Tibial nerve (tissue), 4 donors: ENCODE measurements at places on chromosomes 2 and 18. TPM values are rescaled to one million over a fixed set of nuclear protein-coding genes. Genes with fewer than 3 reads are reported as not detected.

DNA sequence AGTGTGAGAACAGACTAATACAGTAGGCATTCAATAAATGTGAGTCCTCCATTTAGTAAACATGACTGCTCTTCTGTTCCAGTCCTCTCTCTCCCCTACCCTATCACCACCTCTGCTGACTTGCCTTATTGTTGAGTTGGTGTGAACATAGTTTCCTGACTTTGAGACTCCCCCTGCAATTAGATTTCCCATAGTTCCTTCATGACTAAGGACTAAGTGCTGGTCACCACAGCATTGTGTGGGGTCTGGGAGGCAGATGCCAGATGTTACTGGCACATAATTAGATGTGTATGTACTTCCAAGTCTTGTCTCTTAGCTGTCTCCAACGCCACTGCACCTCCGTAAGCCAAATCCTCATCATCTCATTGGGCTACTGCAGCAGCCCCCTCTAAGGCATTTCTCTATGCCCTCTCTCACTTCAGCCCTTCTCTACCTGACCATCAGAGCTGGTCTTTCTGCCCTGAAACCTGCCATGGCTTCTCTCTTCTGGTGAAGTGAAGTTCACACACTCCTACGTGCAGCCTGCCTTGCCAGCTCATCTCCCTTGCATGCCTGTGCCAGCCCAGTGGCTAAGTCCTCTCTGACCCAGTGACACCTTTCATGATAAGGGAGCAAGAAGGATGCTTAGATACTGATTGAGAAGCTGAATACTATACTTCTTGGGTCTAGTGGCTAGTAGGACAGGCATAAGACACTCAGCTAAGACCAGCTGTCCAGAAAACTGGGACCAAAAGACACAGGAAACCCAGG lies 81.6 kb upstream of the ALPP start:
- DNase-seq, result no peak

DNA sequence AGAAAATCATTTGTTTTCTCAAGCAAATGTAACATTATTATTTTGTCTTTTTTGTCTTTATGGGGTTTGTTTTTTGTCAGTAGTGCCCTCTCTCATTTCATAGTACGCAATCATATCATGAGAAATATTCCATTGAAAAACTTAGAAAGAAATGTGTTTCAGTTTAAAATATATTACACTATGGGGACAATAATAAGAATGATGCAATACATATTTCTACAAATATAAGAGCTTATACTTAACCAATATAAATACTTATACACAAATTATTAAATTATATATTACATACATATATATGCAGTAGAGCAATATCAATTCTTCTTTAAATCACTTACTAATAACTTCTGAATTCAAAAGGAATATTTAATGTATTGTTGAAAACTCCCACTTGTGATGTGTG lies 13.7 kb downstream of the LRRTM4 start:
- no peak for DNase-seq

The TPGS2 gene
- 150 TPM for total RNA-seq

DNA sequence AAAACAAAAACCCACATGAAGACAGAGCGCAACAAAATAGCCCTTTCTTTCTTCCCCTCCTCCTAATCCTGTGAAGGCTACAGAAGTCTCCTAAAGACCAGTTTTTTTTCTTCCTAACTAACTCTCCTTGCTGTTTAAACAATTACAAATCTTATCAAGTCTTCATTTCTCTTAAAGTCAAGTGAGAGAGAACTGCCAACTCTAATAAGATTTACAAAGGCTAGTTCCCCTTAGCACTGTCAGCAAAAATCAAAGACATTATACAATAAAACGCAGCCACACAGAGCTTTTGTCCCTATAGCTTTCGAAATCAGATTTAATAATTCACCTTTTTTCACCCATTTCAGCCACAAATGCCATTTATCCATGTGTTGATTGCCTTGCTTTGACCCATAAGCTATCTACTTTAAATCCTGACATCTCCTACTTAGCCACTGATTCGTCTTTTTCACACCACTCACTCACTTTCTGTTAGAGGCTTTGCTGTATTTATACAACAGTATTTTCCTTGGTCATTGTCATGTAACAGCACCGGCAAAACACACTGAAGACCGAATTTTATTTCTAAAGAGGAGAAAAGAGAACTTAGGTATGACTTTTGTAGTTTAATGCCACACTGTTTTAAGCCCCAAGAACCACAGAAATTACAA lies 5.9 kb downstream of the NRXN1 start:
- DNase-seq, result no peak

The KCNG2 gene
- total RNA-seq, result not detected

DNA sequence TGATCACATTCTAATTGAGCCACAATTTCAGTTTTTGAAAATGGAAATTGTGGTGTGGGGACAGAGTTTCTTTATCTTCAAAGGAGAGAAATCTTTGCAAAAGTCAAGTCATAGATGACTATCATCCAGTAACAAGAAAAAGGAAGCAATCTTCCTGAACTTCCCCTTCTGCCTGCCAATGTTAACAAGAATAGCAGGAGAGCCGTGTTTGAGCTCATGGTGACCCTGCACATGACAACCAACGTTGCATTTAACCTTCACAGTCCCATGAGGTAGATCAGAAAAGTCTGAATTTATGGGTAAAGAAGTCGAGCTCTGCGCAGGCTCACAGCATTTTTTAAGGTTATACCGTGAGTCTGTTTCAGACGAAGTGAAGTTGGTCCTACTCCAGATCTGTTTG lies 454.9 kb downstream of the LPIN1 start:
- DNase-seq, result peak; percentile 19

- DNase-seq, result no peak
Observed at GRCh38 chr18:54531402-54532065, 59.5 kb upstream of the DYNAP start.

The CTAGE1 gene
- total RNA-seq, result not detected

GRCh38 chr2:147463881-147464520 lies 380.8 kb upstream of the ACVR2A start:
- no peak for DNase-seq

GRCh38 chr2:96117701-96118588 lies 1.6 kb upstream of the ADRA2B start:
- DNase-seq, result no peak

- no peak for DNase-seq
Observed at GRCh38 chr2:186909095-186909494, 60.1 kb upstream of the ZSWIM2 start.

The IGFBP5 gene
- total RNA-seq, result 178 TPM

The IL18R1 gene
- total RNA-seq, result 3.9 TPM

GRCh38 chr2:113025737-113026136 lies 20.5 kb downstream of the IL36A start:
- DNase-seq, result no peak

DNA sequence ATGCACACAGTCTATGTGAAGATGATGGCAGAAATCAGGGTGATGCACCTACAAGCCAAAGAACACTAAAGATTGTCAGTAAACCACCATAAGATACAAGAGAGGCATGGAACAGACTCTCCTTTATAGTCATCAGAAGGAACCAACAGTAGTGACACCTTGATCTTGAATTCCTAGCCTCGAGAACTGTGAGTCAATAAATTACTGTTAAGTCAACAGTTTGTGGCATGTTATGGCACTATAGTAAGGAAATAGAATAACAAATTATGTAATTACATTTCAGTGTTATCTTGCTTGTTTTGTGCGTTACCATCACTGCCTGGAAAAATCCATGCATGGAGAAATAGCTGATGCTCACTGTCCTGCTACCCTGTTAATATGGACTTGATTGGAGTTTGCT lies 110.2 kb upstream of the LRP1B start:
- DNase-seq, result no peak

The SGPP2 gene
- total RNA-seq, result not detected

DNA sequence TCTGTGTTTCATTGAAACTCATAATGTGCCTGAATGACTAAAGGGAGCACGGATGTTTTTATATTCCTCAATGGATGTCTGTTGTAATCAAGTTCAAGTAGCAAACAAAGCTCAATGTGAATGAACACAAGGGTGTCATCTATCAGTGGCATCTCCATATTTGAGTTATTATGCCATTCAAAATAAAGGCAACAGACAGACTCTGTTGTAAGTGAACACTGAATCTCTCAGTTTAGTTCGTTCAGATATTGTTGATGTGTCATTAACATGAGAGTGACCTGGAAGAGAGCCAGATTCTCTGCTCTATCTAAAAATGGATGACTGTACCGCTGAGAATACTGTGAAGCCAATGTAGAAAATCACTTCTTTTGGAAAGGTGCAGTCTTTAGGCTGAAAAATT lies 118.7 kb downstream of the NUP35 start:
- no peak for DNase-seq

- DNase-seq, result no peak
Observed at GRCh38 chr2:24577481-24577880, 86.4 kb downstream of the NCOA1 start.

DNA sequence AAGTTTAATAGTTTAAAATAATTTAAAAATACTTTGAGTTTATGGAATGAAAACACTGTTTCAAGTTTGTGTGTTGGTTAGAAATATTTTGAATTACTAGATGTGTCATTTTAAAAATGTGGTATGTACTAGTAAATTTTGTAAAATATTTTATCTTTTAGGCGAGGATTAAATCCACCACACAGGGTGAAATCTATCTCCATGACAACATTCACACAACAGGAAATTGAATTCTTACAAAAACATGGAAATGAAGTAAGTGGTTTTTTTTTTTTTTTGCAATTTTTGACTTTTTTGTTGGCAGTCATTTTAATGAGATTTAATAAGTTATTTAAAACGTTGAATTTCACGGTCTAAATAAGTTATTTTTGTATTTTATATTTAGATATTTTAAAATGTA lies 19.4 kb downstream of the AGFG1 start:
- DNase-seq, result no peak

The TBC1D8 gene
- total RNA-seq, result 51.8 TPM

The MYO7B gene
- 0.78 TPM for total RNA-seq

- no peak for DNase-seq
Observed at GRCh38 chr2:232142502-232142901, 181.0 kb downstream of the DIS3L2 start.

GRCh38 chr18:22399949-22400348 lies 17.8 kb downstream of the CTAGE1 start:
- no peak for DNase-seq

DNA sequence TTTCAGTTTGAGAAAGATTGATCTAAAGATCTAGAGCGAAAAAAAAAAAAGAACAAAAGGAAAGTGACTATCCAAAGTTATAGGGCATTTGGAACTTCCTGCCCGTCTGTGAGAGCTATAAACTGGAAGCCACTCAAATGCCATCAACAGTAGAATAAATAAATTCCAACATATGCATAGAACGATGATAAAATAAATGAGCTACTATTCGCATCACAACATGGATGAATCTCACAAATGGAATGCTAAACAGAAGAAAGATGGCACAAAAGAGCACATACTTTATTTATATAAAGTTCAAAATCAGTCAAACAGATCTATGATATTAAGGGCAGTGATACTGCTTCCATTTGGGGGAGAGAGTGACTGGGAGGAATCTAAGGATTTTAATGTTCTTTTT lies 128.8 kb downstream of the TTC32 start:
- no peak for DNase-seq

DNA sequence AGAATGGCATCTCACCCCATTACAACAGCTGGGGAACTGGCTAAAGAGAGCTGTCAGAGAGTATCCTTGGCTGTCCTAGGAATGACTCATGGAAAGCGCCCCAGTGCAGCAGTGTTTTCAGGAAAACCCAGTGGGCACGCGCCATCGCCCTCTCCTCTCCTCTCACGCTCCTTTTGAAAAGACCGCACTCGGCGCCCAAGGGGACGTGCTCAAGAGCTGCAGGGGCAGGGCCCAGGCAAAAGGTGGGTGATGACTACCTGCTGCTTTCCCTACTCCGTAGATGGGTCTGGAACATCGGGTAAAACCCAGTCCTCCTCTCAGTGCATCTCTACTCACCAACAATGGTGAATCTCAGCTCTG lies 68.1 kb downstream of the EMILIN2 start:
- DNase-seq, result peak; percentile 13

- no peak for DNase-seq
Observed at GRCh38 chr2:152339556-152340286, 4.7 kb downstream of the FMNL2 start.

GRCh38 chr2:224008702-224009261 lies 30.3 kb downstream of the SERPINE2 start:
- DNase-seq, result no peak

The SCYGR4 gene
- total RNA-seq, result not detected

- peak; percentile 23 for DNase-seq
Observed at GRCh38 chr18:63422864-63423304, 608 bp upstream of the VPS4B start.

- no peak for DNase-seq
Observed at GRCh38 chr2:165058476-165059265, 103.3 kb upstream of the SLC38A11 start.

The TLX2 gene
- not detected for total RNA-seq

- DNase-seq, result no peak
Observed at GRCh38 chr2:199862788-199863187, 11.8 kb upstream of the FTCDNL1 start.

The UGT1A7 gene
- total RNA-seq, result not detected

DNA sequence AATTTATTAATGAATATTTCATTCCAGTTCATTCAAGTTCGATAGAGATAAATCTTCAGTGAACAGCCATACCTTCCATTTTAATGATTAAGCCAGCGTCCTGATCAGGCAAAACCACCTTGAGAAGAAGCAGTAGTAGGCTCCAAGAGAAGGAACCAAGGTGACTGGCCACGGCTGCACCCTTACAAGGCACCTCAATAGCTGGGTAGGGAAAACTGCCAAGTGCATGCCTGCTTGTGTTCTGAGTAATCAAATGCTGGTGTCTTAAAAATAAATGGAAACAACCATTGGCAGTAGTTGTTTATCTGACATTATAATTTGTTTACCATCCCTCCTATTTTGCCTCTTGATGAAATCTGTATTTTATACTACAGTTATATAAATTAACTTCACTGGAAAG lies 10.0 kb upstream of the FEZ2 start:
- DNase-seq, result no peak

- no peak for DNase-seq
Observed at GRCh38 chr18:12637393-12637792, 20.5 kb downstream of the SPIRE1 start.

The TMEM163 gene
- total RNA-seq, result not detected

The NTSR2 gene
- not detected for total RNA-seq

The ROCK2 gene
- 81.6 TPM for total RNA-seq
